ENCODE measurements at places on chromosomes 7 and 10. TPM values are rescaled to one million over a fixed set of nuclear protein-coding genes. Genes with fewer than 3 reads are reported as not detected.
A peak's percentile ranks its signal among the peaks of the same experiment; 100 is the strongest.

PTPN12 gene
- 164 TPM for total RNA-seq

SCD gene
- total RNA-seq, result 327 TPM

DNA sequence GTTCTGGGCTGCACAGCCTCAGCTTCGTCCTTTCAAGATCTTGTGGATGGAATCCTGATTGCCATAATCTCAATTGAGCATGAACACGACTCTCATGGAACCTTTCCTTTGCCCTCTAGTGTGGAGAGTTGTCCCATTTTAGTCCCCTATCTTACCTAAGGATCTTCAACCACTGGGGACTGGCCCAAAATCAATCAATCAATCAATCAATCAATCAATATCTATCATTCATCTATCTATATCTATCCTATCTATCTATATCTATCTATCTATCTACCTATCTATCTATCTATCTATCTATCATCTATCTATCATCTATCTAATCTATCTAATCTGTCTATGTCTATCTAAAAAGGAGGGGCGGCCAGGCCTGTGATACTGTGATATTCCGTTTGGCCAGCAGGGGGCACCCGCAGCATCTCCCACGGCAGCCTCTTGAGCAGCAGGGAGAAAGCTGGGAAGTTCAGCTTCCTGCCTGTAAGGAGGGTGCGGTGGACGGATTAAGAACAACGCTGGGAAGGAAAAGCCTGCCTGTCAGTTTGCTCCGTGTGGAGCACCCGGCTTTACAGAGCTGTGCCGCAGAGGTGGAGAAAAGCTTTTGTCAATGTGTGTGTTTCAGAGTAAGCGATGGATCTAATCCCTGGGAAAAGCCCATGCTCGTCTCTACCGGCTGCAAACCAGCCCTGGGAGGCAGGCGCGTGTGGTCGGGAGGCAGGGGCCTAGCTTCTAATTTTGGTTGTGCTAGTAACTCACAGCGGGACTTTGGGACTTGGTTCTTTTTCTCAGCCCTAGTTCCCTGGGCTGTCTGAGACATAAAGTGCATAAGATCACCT lies 124.9 kb downstream of the SH2D4B start:
- DNase-seq, result peak; percentile 83

ARMH3 gene
- 38.6 TPM for total RNA-seq

CC2D2B gene
- total RNA-seq, result 1.6 TPM

DNA sequence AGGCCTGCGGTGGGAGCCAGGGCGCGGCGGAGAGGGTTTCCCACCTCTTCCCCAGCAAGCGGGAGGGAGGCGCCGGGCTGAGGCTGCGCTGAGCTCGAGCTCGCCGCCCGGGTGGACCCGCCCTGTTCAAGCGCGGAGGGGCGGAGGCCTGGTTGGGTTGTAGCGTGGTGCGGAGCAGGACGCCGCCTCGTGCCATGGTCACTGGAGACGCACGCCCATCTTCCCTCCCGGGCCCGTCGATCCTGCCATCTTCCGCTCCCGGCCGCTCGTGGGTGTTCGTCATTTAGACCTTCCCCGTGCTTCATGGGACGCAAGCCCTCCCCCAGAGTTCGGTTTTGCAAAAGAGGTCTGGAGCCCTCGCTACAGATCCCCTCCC lies 9.3 kb upstream of the EN2 start:
- DNase-seq, result peak; percentile 38

DNA sequence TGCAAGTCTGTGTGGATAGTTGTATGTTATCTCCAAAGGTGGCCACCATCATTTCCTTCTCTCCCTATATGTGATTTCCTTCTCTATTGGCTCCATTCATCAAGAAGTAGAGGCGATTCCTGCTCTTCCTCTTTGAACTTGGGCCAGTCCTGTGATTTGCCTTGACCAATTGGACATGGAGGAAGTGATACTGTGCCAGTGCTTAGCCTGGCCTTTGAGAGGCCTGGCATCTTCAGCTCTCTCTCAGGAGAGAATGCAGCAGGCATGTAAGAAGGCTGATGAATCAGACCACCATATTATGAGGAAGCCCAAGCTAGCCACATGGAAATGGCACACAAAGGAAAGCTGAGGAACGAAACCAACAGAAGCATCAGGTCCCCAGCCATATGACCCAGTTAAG lies 195.0 kb upstream of the SVIL start:
- no peak for DNase-seq

GLI3 gene
- total RNA-seq, result 20.7 TPM

DNA sequence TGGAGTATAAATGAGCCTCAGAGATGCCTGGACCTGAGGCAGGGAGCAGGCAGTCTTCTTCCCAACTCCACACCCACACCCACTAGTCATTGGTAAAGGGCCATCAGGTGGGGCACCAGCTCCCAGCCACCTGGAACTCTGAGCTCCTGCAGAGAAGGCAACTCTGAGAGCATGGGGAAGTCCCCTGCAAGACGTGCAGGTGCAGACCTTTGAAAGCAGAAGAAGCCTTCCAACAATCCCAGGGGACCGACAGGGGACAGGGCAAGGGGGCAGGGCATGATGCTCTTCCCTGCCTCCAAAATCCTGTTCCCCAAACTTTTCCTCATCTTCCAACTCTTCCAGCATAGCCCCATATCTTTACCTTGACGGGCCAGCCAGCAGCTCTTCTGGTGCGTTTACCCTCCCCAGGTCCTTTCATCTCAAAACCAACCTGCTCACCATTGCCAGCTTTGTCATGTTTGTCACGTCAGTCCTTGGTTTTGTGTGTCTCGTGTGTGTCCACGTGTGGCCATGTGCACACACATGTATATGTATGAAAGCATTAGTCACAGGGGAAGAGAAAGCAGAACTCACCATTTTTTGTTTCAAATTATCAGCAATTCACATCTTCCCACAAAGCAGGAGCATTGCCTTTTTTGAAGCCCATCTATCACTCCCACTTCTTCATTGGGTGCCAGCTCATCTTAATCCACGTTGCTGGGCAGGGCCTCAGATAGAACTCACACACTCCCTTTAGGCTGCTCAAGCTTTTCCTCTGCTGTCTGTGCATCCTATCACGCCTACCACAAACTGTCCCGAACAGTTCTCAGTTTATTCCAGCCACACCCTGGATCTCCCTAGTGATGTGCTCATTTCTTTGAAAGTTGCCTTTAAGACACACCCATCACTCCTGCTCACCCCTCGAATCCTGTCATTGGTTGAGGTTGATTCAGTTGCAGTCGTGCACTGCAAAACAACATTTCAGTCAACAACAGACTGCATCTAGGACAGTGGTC lies 41.0 kb upstream of the AMPH start:
- no peak for DNase-seq

CALHM1 gene
- total RNA-seq, result 0.15 TPM

NEBL gene
- total RNA-seq, result 96.4 TPM

PKD1L1 gene
- 0.59 TPM for total RNA-seq
